ENCODE measurements at places on chromosomes 1 and 21.
A peak's percentile ranks its signal among the peaks of the same experiment; 100 is the strongest.

DNA sequence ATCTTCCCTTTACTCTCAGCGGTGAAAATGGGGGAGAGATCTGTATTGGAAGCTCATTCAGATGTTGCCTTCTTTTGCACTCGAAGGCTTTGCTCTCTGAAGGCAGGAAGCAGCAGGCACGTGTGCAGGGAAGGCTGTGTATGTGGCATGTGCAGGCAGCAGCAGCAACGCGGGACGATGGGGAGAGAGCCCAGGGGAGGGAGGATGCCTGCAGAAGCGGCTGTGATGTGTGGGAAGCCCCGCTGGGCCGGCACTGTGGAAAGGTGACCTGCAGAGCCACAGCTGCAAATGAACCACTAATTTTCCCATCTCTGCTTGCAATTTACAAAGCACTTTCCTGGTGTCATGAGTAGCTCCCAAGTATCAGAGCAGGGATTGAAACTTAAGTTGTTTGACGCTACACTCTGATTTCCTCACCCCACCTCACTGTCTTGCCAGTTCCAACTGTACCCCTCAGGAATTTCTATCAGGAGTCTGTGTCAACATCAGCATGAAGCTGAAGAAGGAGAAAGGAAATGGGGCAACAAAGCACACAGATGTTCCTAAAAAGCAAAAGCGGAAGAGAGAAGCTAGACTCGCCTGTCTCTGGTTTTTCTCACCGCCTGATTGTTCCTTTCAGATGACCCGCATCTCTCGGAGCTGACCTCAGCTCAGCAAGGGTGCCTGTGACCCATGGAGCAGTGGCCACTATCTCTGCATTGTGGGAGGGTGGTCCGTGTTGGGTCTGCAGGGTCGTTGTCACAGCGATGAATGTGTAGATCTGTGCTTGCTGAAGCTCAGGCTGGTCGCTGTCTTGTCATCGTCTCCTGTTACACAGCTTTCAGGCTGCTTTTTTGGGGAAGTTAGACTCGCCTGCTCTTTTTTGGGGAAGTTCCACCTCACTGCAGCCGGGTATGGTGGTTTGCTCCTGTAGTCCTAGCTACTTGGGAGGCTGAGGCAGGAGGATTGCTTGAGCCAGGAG, 156.1 kb downstream of the KIF26B start:
- DNase-seq, result peak; percentile 74

GRCh38 chr1:26452459-26453183, 19.6 kb upstream of the HMGN2 start:
- no peak for DNase-seq

GRCh38 chr1:41320895-41321676, 40.1 kb upstream of the FOXO6 start:
- no peak for DNase-seq

GRCh38 chr1:36663772-36664430, 181.2 kb upstream of the CSF3R start:
- no peak for DNase-seq

Data from NCI-H1417 (cell line).